ENCODE measurements at places on chromosomes 2 and 18.

DNA sequence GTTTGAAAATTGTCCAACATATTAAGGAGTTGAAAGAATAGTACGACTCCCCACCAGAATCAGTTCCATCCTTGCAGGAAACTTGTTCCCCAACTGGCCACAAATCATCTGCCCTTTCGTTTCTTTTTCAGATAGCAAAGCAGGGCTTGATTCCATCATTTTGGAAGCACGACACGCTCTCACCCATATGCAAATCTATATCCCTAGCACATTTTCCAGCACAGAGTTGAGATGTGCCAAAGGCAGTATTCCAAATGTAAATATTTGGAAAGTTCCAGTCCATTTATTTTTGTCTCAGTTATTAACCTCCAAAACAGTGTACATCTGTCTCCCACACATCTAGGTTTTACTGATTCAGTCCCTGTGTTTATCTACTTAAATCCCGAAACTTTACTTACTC lies 128.8 kb upstream of the BCL2L11 start:
- DNase-seq = no peak

- DNase-seq = no peak
Measured at GRCh38 chr18:49961271-49961670, 147.9 kb upstream of the ACAA2 start.

- no peak for DNase-seq
Measured at GRCh38 chr2:111194835-111195621, 74.3 kb downstream of the BCL2L11 start.

DNA sequence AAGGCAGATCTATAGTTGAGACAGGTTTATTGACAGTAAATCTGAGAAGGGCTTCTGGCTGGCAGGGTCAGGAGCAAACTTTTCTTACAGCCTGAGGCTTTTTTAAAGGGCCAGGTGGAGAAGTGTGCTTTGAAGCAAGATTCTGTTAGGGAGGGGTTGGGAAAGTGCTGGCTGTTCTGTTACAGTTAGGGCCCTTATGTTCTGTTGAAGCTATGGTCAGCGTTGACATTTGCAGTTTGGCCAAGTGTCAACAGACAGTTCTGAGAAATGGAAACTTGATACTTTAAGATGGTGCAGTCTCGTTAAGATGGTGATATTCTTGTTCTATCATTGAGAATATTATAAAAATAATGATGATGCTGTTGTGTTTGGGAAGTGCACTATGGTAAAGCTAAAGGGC lies 154.2 kb downstream of the RDH14 start:
- no peak for DNase-seq

DNA sequence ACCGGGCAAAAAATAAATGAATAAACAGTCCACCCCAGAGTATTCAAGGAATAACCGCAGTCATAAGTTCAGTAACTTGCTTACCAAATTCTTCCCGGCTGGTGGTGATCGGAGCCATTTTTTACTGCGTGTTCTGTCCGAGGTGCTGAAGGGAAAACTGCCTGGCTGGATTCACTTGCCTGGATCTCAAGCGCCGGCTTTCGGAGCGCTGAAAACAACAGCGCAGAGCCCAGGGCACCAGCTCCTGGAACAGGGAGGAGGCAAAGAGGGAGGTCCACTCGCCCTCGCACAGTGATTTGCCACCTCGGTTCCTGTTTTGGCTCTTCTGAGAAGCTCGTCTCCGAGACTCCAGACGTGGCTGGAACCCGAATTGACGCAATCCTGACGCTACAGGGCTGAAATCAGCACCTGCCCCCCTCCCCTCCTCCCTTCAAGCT lies at the start of gene SYT4:
SYT4 (minus strand) TSS at position 327 of the 437 bp plus-strand sequence; CDS start at position 118, 209 bp downstream.
- peak; percentile 50 for DNase-seq
